Ascending aorta (tissue), 2 donors: ENCODE measurements at places on chromosomes 5 and 9. TPM values are rescaled to one million over a fixed set of nuclear protein-coding genes. Genes with fewer than 3 reads are reported as not detected.

DNA sequence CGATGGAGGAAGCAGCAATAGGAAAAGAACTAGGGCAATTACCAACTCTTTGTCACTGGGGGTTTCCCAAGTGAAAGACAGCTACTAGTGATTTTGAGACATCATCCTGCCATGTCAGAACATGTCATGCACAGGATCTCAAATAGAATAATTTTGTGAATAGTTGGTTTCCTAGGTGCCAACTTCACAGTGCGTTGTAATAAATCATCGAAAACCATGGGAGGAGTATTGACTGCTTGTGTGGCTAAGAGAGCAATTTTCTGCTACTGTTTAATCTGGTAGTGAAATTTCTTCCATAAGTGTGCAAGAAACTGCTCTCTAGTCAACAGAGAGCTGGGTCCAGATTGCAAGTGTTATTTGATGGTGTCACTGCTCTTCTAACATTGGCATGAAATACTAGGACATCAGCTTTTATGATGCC, 168.6 kb downstream of the NNT start:
- no peaks in the 10 kb centered on the region for H3K36me3 ChIP-seq
- no peak for DNase-seq
- H3K4me3 ChIP-seq = no peak overlapping the region
- no peaks in the 10 kb centered on the region for H3K4me1 ChIP-seq
- no peaks in the 10 kb centered on the region for H3K27me3 ChIP-seq
- no peak overlapping the region for H3K27ac ChIP-seq

DNA sequence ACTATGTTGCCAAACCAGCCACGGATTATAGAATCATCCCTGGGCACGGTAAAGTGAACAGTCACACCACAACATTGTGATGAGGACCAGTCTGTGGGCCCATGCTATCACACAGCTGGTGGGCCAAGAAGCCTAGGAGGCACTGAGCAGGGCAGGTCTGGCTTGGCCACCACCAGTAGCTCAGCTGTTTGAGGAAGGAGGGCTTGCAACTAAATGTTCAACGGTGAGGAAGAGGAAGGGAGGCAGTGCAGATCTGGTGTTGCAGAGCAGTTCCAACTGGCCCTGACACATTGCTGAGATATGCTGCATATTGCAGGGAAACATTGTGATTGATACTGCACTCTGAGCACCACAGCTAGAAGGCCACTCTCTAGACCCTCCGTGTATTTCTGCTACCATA, 77.9 kb upstream of the ATG10 start:
- H3K27me3 ChIP-seq = no peaks in the 10 kb centered on the region
- no peak overlapping the region for H3K27ac ChIP-seq
- no peak overlapping the region for H3K4me3 ChIP-seq
- H3K4me1 ChIP-seq = no peaks in the 10 kb centered on the region

GRCh38 chr9:92727716-92728700, 36.6 kb downstream of the BICD2 start:
- no peaks in the 10 kb centered on the region for H3K27me3 ChIP-seq
- H3K4me3 ChIP-seq = no peak overlapping the region
- DNase-seq = no peak
- H3K4me1 ChIP-seq = no peaks in the 10 kb centered on the region
- peaks cover 30% of the 10 kb centered on the region for H3K36me3 ChIP-seq

- no peak overlapping the region for H3K4me3 ChIP-seq
- no peaks in the 10 kb centered on the region for H3K4me1 ChIP-seq
- H3K36me3 ChIP-seq = peaks cover 8% of the 10 kb centered on the region
- no peaks in the 10 kb centered on the region for H3K27me3 ChIP-seq
Observed at GRCh38 chr5:55407059-55407684, 99.4 kb downstream of the MTREX start.

GRCh38 chr5:133848341-133848811, 120.0 kb downstream of the C5orf15 start:
- H3K27me3 ChIP-seq = no peaks in the 10 kb centered on the region
- peak; percentile 48 for DNase-seq
- no peak overlapping the region for H3K27ac ChIP-seq
- no peaks in the 10 kb centered on the region for H3K4me1 ChIP-seq

DNA sequence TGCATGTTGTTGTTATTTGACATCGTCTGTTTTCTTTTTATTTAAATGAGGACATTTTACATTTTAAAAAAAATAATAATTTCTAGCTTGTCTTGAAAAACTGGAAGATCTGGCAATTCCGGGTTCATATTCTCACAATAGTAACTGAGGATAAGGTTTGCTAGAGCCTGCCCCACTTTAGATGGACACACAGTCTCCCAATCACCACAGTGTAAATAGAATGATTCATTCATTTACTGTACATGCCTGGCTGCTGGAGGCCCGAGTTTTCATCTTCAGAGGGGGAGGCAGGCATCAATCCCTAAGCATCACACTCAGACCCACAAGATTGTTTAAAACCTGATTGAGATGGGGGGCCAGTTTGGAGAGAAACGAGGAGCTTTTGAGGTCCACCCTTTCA, 2039.7 kb upstream of the WWC1 start:
- H3K36me3 ChIP-seq = no peaks in the 10 kb centered on the region
- no peak overlapping the region for H3K27ac ChIP-seq
- no peak overlapping the region for H3K4me3 ChIP-seq
- no peaks in the 10 kb centered on the region for H3K4me1 ChIP-seq

DNA sequence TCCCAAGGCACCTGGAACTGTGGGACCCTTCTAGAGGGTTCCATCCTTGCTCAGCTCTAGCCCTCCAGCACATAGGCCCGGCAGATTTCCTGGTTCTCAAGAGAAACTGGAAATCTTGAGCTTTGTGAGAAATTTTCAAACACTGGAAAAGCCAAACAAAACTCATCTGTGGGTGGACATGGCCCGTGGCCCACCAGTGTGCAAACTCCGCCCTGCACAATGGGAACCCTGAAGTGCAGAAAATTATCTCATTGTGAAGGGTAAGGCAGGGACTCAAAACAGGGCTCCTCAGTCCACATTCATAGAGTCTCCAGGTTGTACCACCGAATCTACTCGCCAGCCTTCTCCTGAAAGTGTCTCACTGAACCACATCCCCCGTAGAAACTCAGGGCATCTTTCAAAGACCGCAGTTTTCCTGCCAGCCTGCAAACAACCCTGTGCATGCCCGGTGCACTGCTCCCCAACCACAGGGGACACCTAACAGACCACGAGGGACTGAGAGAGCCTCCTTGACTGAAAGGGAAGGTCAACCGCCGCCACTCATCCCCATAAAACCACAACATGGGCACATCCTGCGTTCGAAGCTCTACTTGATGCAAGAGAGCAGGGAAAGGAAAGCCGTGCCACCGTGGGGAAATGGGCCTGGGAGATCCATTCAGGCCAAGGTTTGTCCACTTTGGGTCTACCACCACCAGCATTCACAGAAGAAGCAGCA, 18.1 kb downstream of the ADAMTS2 start:
- H3K27ac ChIP-seq = peak overlapping the region; percentile 43
- H3K36me3 ChIP-seq = no peaks in the 10 kb centered on the region
- no peak for DNase-seq
- H3K27me3 ChIP-seq = no peaks in the 10 kb centered on the region

- no peaks in the 10 kb centered on the region for H3K4me1 ChIP-seq
- no peaks in the 10 kb centered on the region for H3K36me3 ChIP-seq
- no peak for DNase-seq
- no peak overlapping the region for H3K27ac ChIP-seq
- H3K4me3 ChIP-seq = no peak overlapping the region
Observed at GRCh38 chr9:117434566-117434965, 19.7 kb upstream of the ASTN2 start.

DNA sequence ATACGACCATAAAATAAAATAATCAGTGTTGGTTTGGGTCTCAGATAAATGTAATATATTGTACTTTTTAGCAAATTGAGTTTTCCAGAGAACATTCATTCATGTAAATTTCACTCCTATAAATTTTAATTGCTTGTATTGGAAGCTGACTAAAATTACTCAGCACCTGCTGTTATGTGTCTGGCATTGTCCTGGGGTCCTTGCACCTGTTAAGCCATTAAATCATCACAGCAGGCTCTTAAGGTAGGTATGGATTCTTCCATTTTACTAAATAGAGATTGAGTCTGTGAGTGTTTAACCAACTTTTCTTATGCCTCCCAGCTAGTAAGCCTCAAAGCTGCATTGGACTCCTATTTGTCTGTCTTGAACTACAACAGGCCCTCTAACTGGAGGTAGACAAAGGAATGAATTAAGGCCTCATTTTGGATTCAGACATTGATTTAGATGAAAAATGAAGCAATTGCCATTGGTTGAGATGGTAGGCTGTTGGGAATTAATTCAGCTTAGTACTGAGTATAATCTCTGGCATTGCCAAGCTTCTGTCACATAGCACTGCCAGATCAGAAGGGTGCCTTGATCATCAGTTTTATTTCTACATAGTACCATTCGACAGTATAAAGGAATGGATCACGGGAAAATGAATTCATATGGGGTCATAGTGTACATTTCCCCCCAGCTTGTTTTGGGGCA, 78.9 kb downstream of the PARP8 start:
- H3K4me1 ChIP-seq = peaks cover 6% of the 10 kb centered on the region
- H3K4me3 ChIP-seq = peak overlapping the region; percentile 36
- H3K27me3 ChIP-seq = no peaks in the 10 kb centered on the region
- no peaks in the 10 kb centered on the region for H3K36me3 ChIP-seq
- no peak for DNase-seq

- no peaks in the 10 kb centered on the region for H3K4me1 ChIP-seq
- no peak overlapping the region for H3K4me3 ChIP-seq
- H3K36me3 ChIP-seq = peaks cover 3% of the 10 kb centered on the region
- DNase-seq = peak; percentile 56
- H3K27ac ChIP-seq = no peak overlapping the region
Observed at GRCh38 chr5:141957367-141957996, 520 bp downstream of the PCDH12 start.

The PCDH12 gene
- 7.2 TPM for total RNA-seq

The GPX3 gene
- total RNA-seq = 2,056 TPM

The PAEP gene
- not detected for total RNA-seq

The CARTPT gene
- total RNA-seq = 12.7 TPM

The GAPT gene
- total RNA-seq = not detected
